ENCODE measurements at places on chromosomes 11 and 22.

DNA sequence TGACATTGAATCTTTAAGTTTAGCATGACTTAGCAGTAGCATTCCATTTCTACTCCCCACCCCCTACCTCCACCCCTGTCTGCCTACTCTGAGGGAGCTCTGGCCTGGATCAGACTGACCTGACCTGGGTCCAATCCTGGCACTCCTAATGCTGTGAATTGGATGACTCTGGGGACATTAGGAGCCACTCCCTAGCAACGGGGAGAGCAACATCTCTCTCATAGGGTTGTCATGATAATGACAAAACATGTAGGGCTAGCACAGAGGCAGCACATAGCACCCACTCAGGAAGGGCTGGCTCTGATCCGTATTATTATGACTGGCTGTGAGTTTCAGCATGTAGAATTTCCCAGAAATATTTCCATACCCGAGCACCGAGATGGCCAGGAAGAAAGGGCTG lies 40.5 kb downstream of the CABIN1 start:
- DNase-seq, result no peak

DNA sequence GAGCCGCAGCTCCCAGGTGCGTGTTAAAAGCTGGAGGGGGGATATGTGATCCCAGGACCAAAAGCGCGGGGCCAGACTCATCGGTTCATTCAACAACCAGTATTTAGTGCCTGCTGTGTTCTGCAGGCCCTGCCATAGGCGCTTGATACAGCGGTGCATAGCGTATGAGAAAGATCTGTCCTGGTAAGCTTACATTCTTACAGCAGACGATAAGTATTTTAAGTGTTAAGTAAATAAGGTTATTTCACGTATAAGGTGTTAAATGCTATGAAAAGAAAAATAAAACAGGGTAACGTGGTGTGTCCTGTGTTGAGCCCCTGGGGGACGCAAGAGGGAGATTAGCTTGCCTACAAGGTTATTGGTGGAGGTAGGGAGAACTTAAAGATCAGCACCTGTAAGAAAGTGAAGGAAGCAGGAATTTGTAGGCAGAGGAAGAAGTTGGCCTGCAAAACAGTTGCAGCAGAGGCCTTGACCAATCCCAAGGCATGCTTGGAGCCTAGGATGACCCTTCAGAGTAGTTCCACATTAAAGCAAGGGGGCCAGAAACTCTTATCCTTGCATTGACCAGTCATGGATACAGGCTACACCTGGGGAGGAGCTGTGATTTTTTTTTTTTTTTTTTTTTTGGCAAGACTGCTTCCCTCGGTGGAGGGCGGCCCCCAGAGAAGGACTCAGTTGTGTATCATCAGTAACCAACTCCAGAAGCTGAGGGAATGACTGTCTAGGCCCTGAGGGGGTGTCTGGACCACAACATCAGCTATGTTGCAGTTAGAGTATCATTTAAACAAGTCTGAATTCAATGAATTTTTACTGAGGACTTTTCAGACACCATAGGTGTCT lies 487 bp upstream of the LIPT2 start:
- no peak for DNase-seq

DNA sequence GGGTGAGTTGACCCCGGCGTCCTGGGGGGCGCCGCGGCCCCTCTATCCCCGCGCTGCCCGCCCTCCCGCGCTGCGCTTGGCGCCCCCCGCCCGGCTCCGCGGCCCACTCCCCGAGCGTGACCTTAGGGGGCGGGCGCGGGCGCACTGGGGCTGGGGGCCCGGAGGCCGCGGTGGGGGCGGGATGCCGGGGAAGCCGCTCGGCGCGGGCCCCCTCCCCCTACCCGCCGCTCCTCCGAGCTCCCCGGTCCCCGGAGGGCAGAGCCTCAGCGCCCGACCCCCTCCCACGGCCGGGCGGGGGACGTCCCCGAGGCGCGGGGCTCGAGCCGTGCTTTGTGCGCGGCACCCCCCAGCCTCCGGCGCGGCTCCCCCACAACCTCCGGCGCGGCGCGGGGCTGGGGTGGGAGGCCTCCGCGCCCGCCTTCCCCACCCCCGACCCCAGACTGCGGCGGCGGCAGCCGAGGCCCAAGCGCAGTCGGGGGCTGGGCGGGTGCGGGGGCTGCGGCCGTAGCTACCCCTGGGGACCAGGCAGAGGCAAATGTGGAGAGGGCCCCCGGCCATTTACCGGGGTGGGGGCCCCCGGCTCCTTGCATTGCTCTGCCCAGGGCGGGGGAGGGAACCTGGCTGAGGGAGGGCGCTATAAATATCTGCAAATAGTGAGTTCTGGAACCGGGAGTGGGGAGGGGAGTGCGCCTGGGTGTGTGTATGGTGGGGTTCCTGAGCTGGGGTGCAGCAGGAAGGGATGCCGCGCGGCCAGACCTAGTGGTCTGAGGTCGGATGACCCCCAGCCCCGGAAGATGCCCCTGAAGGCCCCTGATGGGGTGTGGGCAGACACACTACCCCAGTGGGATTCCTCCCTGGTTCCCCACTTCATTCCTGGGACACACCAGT lies 988 bp downstream of the MGAT3 start:
- no peak for DNase-seq

DNA sequence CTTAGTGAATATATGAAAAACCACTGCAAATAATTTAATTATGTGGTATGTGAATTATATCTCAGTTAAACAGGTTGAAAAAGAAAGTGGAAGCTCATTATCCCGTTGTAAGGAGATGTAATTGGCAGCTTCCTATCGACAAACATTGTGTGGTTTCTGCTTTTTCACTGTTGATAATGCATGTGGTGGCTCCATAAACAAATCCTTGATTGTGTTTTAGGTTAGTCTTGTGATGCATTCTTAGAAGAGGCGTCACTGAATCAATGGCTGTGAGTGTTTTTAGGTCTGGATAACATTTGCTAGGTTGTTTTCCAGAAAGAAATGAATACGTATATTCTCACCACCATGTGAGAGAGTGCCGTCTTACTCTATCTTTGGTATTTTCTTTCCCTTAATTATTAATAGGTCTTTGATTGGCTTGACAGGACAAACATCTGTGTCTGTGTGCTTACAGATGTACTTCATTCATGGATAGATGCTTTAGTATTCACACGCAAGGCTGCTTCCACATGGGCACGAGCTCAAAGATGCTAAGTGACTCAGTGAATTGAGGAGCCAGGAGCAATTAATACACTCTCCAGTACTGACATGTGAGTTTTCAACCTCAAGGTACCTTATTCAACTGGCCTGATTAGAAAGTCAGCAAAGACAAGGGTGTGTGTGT lies 166.7 kb downstream of the TBC1D22A start:
- no peak for DNase-seq

DNA sequence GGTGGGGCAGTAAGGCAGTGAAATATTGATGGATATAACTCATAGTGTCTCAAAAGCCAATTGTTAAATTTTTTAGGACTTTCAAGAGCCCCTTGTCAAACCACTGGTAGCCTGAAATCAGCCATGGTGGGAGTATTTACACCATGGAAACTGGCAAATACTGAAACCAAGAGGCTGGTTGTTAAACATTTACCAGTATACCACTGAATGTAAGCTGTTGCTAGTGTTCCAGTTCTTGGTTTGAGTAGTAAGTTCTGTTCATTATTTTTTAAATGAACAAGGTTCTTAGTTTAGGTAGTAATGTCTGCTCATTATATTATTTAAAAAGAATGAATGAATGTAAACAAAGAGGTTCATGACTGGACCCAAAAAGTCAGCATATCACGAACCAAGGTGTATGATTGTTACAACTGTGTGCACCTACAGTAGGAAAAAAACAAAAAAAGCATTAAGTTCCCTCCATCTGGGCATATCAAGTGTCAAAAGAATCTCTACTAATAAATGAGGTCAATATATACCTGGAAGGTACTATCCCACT lies 4.5 kb upstream of the EIF3F start:
- no peak for DNase-seq

DNA sequence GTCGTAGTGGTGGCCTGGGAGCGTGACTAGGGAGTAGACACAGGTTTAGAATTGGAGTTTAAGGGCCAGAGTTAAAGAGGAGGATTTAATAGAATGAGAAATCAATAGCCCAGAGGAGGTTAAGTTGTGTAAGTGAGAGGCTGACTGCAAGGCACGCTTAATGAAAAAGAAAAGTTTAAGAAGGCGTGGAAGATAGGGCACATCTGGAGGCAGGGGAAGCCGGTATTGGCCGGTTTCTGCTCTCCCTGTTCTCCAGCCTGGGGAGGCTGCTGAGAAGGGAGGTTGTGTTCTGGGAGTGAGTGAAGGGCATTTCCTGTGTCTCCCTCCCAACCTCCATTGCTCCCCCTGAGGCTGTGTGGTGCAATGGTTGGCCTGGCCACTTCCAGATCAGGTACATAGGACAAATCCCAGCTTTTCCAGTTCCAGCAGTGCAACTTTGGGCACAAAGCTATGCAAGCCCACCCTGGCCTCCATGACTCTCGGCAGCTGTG lies 6.3 kb downstream of the GRIK4 start:
- no peak for DNase-seq

- DNase-seq, result no peak
These were observed 16.2 kb upstream of the ST3GAL4 start for GRCh38 chr11:126339073-126339862.

- DNase-seq, result no peak
These were observed 96.3 kb upstream of the ZBED5 start for GRCh38 chr11:10954184-10954583.

- no peak for DNase-seq
These were observed 708.8 kb upstream of the ANO5 start for GRCh38 chr11:21484039-21484438.

DNA sequence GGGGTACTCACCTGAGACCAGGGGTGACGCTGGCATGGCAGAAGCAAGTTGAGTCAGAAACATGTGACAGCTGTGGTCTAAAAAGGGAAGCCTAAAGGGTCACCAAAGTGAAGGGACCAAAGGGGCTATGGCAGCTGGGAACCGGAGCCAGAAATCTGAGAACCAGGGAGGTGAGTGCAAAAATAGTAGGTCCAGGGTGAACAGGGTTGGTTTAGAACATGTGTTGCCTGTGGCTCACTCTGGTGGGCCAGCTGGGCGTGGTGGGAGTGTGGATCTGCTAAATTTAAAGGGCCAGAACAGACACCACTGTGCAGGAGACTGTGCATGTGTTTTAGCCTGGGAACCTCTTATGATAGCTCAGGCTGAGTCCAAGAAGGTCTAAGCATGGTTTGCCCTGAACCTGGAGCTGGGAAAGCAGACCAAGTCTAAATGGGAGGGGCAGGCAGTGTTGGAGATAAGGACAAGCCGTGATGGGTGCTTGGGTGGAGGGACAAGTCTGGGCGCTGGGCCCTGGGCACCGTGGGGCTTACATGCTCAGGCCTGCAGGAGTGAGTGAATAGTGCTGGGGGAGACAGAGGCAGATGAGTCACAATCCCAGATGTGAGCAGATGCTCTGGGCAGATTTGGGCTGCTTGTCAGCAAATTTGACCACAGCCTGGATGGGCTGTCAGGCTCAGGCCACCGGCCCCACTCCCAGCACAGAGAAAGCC lies 41.4 kb upstream of the ZBED5 start:
- DNase-seq, result no peak

DNA sequence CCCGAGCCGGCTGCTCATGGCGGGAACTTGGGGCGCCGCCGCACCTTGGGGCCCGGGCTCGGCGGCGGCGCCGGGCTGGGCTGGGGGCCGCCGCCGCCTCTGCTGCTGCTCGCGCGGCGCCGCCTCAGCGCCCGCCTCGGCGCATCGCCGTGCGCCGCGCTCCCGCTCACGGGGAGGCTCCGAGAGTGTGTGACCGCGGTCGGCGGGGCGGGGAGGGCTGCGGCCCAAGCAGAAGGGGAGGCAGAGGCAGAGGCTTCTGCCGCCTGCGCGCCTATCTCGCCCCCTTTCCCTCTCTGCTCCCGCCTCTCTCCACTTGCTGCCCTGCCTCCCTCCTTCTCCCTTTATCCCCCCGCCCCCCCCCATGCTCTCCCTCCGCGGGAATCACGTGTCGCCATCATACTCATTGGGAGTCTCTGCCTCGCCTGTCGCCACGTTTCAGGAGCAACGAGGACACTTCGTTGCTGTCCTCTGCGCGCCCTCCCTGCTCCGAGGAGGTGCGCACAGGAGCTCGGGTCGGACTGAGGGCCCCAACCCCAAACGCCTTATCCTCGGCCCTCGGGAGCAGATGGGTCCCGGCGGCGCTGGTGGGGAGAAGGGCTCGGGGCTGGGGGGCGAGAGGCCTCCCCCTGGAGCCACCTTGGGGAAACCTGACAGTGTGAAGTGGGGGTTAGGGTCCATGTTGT lies at the start of gene GUCY1A2:
Gene GUCY1A2 (minus strand): TSS at position 258 of the 683 bp plus-strand sequence. CDS start 421 bp downstream, outside the sequence.
- DNase-seq, result no peak

GRCh38 chr22:44244265-44244822 lies 63.6 kb downstream of the PARVG start:
- no peak for DNase-seq

- no peak for DNase-seq
These were observed 14.8 kb upstream of the MAML2 start for GRCh38 chr11:96357794-96358193.

DNA sequence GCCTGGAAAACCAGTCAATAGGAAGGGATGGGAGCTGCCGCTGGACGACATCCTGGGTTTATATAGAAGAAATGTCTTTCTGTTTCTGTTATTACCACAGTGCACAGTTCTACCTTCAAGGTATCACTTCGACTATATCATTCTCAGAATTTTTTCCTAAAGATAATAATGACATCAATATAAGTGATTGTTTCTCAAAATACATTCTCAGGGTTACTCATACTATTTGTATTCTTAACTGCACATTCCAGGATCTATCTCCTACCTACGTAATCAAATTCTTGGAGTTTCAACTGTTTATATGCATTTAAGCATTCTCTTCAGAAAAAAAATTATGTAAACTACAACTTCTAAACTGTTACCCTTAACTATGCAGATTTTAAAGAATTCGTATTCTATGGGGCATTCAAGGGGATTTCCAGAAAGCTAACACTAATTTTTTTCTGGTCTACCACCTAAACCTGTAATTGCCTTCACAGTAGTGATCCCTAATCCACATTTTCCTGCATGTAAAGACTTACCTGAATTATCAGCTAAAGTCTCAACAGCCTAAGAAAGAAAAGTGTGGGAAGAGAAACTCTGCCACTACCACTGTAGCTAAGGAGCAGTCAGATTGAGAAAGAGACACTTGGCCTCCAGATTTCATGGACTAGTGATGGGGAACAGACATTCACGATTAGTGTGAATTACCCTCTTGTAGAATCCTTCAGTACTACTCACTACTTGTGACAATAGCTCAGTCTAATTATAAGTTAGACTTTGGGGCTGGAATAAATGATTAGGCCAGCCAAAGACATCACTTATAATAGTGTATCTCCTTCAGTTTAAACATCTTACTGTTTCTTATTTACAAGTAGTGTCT lies at the start of gene OR51B5:
Gene OR51B5 (minus strand): TSS at position 51 of the 862 bp plus-strand sequence. CDS start 0 bp downstream, at position 51.
- no peak for DNase-seq

DNA sequence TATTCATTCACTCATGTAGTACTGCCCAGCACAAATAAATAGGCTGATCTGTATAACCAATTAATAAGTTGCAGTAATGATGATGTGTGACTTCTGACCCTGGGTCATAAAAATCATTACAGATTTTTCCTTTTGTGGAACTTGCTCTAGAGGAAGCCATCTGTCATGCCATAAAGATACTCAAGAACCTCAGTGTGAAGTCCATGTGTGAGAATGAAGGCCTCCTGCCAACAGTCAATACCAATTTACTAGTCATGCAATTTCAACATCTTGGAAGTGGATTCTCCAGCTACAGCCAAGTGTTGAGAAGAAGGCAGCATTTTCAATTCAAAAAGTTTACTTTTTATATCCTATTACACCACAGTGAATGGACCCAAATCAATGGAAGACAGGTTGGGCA lies 435.6 kb upstream of the LRRC4C start:
- no peak for DNase-seq

Data from BJ (cell line).